ENCODE measurements at places on chromosomes 6 and 20.

DNA sequence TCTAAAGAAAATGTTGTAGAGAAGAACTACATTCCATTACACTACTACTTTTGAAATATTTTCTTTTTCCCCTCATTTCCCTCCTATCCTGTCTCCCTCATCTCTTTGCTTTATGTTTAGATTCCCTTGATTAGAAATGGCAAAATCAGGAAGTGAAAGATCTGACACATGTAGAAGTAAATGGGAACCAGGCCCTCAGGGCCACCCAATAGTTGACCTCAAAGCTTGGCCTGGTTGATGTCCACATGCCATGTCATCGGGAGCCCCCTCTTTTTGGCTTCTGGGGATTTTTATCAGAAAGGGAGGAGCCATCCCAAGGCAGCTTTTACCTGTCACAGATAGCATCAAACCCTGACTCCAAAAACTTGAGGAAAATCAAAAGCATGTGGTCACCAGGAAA is 168.3 kb upstream of the ECI2 start:
- no peak for DNase-seq

- DNase-seq: no peak
Measured at GRCh38 chr20:35939264-35939663, 15.0 kb downstream of the SCAND1 start.

DNA sequence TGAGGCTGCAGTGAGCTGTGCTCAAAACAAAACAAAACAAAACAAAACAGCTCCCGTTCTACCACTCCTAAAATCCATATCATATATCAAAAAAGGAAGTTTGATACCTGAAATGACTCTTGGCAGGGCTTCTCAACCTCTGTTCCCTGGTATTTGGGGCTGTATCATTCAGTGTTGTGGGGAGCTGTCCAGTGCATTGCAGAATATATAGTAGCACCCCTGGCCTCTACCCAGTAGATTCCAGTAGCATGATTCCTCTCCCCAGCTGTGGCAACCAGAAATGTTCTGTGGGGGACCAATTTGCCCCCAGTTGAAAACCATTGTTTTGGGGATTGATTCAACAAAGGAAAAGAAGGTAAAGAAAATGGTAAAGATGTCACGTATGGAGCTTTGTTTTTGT is 238.9 kb downstream of the PRL start:
- no peak for DNase-seq

- no peak for DNase-seq
Measured at GRCh38 chr6:166520905-166521834, 65.3 kb downstream of the RAMACL start.

- DNase-seq: no peak
Measured at GRCh38 chr20:32457479-32457986, 99.4 kb downstream of the ASXL1 start.

DNA sequence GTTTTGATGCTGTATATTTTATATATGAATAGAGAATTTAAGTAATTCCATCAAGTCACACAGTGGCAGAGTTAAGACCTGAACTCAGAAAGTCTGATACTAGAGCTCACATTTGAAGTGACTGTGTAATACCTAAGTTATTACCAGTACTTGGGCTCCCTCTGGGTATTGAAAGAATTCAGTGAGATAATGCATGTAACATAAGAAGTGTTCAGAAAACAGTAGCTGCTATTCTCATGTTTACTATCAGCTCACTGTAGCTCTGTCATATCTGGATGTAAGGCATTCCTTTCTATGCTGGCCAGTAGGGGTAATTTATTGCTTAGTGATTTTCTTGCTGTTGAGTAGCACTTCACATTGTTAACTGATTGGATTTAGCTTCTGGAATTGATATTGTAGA is 44.6 kb downstream of the NKX2-4 start:
- DNase-seq: no peak

DNA sequence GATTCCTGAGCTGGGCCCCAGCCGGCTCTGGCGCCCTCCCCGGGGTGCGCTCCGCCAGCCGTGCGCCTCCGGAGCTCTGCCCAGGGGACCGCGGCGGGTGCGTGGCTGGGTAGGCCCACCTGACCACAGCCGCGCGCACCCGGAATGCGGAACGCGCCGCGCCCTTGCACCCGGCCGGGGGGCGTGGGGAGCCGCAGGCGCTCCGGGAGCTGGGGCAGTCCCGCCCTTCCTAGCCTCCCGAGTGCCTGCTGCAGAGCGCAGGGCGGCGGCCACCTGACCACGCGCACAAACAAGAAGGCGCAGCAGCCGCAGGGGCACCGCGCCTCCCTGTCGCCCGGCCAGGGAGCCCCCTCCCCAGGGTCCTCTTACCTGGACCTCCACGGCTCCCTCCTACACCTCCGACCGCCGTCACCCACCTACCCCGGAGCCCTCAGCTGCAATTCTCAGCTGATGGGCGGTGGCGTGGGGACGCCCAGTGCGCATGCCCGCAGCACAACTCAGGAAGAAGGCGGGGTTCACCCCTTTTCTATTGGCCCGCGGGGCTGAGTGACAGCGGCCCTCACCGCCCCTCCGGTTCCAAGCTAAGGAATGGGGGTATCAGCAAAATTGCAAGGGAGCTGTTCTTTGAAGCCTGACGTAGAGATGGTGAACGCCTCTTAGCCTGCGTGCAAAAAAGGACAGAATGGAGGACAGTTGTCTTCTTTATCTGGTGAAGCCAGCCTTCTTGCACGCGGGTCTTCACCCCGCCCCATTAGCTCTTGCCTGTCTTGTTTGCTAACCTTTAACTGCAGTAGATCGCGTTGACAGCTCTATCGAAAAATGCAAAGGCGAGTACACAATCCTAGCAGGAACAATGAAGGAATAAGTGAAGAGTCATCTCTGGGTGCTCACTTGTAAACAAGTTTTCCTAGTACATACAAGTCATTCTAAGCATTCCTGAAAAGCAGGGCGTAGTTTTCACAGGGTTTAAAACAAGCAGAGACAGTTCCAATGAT is at the start of gene STX7:
Gene STX7 (minus strand): TSS at position 479 of the 995 bp plus-strand sequence. CDS start 9,586 bp downstream, outside the sequence.
- DNase-seq: peak; percentile 77

DNA sequence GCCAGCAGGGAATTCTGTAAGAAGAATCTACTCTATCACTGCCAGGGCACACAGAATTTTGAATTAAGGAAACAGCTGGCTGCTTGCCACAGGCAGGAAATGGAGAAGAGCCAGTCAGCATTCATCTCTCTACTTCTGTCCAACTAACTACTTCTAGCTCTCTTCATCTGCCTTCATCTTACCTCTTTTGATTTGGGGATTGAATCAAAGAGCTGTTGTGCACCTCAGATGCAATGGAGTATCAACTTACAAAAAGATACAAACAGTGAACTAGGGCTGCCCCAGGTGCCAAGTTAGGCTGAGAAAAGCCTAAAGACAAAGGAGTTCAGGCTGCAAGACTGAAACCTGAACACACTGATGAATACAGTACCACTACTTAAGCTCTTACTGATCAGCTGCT is 82.0 kb downstream of the PTPRK start:
- DNase-seq: no peak

DNA sequence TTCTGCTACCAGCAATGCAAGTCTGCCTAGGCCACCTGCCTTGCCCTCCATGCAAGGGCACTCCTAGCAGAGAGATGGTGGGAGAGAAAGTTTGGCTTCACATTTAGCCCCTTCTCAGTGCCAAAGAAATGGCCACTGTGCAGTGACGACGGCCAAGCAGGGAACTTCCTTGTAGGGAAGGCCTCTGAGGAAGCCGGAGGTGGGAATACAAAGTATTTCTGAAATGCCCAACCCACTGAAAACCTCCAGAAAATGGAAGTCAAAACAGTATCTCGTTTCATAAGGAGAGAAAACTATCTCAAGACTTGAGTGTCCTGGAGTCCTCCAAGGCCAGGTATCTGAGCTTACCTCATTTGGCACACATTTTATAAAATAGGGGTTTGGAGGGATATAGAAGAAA is 42.7 kb downstream of the JAG1 start:
- DNase-seq: no peak

DNA sequence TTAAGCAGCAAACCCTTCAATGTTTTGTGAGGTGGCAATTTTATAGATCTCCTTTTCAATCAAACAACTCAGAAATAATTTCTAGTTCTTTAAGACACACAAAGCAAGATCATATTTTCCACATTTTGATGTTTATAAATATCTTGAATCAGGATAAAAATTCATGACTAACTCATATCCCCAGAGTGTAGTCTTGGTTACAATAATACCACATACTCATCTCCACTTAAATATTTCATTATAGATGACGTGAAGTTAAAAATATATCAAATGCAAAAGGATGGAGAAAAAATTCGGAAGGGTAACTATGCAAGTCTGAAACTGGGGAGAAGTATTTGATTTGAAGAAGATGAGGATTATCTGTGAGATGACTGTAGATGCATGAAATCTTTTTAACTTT is 59.8 kb upstream of the HIVEP1 start:
- no peak for DNase-seq

GRCh38 chr6:154367336-154367735 is 10.7 kb upstream of the IPCEF1 start:
- no peak for DNase-seq

DNA sequence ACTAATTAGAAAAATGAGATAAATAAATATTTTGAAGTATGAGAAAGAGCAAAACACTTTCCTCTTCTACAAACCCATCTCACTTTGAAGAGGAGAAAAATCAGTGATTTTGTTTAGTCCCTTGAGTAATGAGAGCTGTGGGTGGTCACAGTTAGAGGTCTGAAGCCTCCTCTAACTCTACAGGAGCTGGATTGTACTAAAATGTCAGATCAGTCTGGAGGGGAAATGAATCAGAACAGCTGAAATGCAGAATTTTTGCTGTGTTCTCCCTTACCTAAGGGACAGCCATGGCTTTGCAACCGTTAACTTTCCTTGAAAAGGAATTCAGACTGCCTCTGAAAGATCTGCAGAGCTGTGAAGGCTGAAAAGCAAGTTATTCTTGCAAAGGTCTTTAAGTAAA is 11.4 kb upstream of the RFPL4B start:
- DNase-seq: no peak

DNA sequence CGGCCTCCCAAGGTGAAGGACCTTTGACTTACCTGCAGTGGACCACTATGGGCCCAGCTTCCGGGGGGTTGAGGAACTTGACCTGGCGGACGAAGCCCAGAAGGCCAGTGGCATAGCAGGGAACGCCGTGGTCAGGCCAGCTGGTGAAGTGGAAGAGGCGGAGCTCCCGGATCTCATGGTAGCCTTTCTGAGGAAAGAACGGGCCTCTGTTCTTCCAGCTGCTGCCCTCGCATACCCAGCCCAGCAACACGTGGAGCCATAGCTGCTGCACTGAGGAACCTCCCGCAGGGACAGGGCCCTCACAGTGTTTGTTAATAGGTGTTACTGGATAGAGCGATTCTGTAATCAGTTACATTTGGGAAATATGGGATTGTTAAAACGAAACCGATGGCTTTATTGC is 492.1 kb upstream of the CHD6 start:
- DNase-seq: no peak

DNA sequence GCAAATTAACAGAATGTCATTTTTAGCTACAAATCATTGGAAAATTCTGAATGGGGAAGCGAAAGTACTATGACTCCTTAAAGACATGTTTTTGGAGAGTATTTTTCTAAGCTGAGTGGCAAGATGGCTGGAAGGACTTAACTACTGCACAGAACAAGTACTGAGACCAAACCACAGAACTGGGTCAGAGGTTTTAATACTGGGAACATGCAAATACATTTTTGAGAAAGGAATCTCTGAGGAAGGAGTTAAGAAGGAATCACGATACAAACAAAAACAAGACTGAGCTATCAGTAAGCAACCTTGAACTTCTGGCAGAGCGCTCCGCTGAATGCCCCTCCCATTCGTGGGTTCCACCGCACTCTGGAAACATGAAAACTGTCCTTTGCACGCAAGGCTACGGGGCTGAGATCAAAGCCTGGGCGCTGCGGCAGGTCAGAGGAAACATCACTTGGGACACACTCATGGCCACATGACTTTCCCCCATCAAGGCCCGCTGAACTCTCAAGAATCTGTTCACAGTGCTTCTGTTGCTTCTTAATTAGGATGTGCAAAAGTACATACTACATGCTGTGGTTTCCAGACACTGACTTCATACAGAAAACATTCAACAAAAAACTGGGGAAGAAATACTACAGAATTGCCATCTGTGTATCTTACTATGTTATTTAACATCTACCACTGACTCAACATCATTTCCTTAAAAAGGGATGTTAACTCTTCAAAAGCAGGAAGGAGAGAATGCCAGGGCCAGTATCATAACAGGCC is 27.8 kb downstream of the SLC23A2 start:
- DNase-seq: no peak

DNA sequence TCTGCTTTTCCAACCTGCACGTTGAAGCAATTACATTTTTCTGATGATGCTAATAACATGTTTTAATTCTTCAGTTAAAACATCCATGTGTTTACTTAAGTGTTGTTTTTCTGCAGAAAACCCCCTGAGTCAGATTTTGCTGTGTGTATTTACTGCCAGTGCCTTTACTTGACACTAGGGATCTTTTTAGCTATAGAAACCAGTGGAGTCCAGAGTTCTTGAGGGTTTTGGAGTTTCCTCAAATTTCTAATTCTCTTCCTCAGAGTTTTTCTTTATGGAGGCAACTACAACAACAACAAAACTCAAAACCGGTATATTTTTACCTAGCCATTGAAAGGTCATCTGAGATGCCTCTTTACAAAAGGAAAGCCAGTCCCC is 168.4 kb downstream of the JARID2 start:
- no peak for DNase-seq

DNA sequence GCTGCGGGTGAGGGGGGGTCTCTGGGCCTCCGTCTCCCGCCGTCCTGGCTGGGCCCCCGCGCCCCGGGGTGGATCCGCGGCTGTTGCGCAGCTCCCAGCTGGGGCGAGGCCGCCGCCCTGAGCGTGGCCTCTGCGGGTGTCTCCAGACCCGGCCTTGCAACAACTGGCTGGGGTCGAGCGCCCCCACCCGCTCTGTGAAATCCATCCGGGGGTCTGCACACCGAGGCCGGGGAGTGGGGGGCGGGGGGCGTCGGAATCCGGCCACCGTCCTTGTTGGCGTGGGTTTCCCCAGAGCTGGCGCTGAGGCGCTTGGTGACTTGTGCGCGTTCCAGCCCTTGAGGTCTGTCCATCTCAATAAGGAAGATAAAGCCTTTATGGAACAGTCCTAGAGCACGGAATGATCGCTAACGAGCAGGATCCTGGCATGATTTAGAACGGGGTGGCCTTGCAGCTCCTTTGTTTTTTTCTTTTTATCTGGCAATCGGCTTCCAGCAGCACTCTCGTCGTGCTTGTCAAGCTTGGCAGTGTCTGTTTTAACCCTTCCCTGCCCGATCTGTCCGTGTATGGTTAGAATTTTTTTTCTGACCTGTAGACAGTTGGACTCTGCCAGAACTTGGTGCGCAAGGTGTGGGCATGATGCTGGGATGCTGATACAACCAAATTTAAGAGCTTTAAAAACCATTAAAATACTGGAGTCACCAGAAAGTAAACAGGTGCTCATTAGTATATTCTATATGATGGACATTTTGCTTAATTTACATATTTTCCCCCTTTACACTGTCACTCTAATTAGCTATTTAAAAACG is 675 bp downstream of the DSTN start:
- DNase-seq: no peak
